ENCODE measurements at places on chromosomes 2 and 18. TPM values are rescaled to one million over a fixed set of nuclear protein-coding genes. Genes with fewer than 3 reads are reported as not detected.
A peak's percentile ranks its signal among the peaks of the same experiment; 100 is the strongest.

DNA sequence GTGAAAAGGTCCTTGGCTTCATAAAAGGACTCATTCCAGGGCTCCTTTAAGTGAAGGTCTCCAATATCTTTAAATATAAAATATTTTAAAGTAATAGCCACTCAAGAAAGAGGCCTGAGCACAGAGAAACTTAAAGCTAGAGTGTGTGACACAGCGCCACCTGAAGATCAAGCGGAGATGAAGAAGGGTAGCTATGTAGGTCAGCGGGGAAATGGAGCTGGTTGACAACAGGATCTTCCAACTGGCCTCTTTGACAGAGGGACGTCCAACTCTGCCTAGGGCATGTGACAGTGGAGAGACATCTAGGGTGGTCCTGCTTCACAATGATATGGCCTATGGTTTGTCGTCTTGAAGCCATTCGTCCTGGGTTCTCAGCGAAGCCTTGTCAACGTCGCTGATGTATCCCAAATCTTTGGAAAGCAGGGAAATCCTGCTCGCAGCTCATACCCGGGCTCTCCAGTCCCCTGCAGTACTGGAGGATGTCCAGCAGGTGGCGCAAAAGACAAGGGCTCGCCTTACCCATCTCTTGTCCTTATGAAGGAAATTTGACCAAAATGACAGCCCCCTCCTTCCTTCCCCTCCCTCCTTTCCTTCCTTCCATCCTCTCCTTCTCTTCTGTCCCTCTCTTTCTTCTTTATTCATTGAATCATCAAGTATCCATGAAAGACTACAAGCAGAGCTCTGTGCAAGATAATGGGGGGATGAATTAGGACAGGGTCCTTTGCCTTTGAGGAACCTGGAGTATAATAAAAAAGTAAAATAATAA, 59.6 kb downstream of the LONRF2 start:
- no peak overlapping the region for H3K27ac ChIP-seq
- no peaks in the 10 kb centered on the region for H3K4me1 ChIP-seq
- H3K27me3 ChIP-seq = no peaks in the 10 kb centered on the region

The ITPRIPL1 gene
- 46.0 TPM for total RNA-seq

The SLC19A3 gene
- total RNA-seq = not detected

The FAM228B gene
- total RNA-seq = 4.6 TPM

- H3K36me3 ChIP-seq = no peaks in the 10 kb centered on the region
- no peak overlapping the region for H3K4me3 ChIP-seq
- no peak for DNase-seq
- H3K4me1 ChIP-seq = peaks cover 5% of the 10 kb centered on the region
- H3K27ac ChIP-seq = no peak overlapping the region
- peaks cover 10% of the 10 kb centered on the region for H3K27me3 ChIP-seq
Observed at GRCh38 chr2:24451805-24452501, 39.1 kb upstream of the NCOA1 start.

- H3K27me3 ChIP-seq = no peaks in the 10 kb centered on the region
- no peaks in the 10 kb centered on the region for H3K4me1 ChIP-seq
- DNase-seq = no peak
- H3K27ac ChIP-seq = no peak overlapping the region
- no peak overlapping the region for H3K4me3 ChIP-seq
Observed at GRCh38 chr2:10063566-10063965, 16.6 kb downstream of the CYS1 start.

The WNT10A gene
- total RNA-seq = 7.1 TPM

GRCh38 chr2:11903085-11903606, 156.7 kb downstream of the LPIN1 start:
- no peak overlapping the region for H3K27ac ChIP-seq
- no peaks in the 10 kb centered on the region for H3K4me1 ChIP-seq
- no peaks in the 10 kb centered on the region for H3K27me3 ChIP-seq
- H3K36me3 ChIP-seq = no peaks in the 10 kb centered on the region
- no peak for DNase-seq

The ZSWIM2 gene
- total RNA-seq = not detected

DNA sequence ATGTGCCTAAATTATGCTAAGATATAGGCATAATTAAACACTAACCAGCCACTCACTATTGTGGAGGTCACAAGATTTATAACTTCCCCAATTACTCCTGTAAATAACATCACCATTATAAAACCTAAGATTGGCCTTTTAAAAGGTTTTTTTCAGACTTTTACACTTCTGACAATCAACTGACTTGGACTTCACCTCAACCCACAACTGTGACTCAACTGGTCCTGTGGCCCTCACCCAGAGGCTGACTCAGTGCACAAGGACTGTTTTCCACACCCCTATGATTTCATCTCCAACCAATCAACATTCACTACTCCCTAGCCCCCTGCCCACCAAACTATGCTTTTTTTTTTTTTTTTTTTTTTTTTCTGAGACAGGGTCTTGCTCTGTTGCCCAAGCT, 11.6 kb downstream of the TTR start:
- no peak overlapping the region for H3K27ac ChIP-seq
- no peaks in the 10 kb centered on the region for H3K4me1 ChIP-seq
- peak; percentile 6 for DNase-seq
- H3K27me3 ChIP-seq = no peaks in the 10 kb centered on the region
- no peaks in the 10 kb centered on the region for H3K36me3 ChIP-seq
- H3K4me3 ChIP-seq = no peak overlapping the region

Data from activated naive CD8-positive, alpha-beta T cell treated with anti-CD3 and anti-CD28 coated beads for 36 hours (primary cell).